ENCODE measurements at places on chromosomes 7 and 10. TPM values are rescaled to one million over a fixed set of nuclear protein-coding genes. Genes with fewer than 3 reads are reported as not detected.

Gene CYP26C1
- not detected for total RNA-seq

DNA sequence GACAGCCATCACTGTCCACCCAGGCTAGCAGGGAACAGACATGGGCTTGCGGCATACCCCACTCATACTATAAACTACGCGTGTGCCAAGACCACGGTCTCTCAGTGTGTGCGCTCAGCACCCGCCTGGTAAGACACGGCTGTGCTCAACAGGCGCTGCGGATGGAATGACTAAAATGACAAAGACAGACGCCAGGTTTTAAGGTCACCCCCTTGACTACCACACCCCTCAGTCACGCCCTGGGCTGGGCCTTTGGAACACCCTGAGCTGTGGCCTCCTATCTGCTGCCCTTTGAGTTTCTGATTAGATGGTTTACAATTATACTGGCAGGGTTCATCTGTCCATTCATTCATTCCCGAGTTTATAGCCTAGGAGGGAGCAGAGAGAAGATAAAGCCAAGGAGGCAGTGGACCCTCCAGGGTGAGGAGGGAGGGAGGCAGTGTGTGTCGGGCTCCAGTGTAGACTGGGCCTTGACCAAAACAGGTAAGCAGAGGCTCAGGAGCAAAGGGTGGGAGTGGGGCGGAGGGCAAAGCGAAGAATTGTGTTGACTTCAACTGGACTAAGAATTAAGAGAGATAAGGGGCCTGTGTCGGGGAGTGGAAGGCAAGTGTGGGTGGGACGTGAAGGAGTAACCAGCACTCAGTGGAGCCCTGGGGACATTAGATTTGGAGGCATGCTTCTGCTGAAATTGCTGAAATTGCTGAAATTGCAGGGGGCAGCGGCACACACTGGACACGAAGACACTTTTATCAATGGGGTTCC lies 35.0 kb downstream of the TNS3 start:
- no peak for DNase-seq

GRCh38 chr10:9052767-9053166 lies 998.3 kb downstream of the GATA3 start:
- no peak for DNase-seq

- DNase-seq = no peak
These were observed 33.8 kb downstream of the SLC26A4 start for GRCh38 chr7:107694386-107694785.

DNA sequence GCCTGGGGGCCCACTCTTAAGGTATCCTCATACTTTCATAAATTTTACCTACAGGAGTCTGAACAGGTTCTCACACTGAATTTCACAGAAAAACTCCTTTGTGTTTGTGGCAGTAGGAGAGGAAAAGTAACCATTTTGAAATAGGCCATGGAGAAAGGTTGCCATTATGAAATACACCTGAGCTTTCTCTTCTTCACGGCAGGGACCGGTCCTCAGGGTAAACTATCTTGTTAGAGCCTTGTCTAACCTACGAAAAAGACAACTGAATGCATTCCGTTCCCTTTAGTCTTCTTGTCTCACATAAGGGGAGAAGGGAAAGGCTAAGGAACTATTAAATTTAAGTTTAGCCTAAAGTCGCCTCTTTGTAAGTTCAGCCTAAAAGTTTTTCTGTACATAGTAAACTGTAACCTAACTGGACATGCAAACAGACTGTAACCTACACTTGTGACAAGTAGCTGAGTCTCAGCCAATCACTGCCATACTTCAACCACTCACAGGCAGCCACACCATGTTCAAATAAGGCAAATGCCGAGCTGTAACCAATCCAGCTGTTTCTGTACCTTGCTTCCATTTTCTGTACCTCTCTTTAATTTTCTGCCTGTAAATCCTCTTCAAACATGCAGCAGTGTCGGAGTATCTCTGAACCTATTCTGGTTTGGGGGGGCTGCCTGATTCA lies 14.2 kb upstream of the RNF32 start:
- no peak for DNase-seq

GRCh38 chr10:123637326-123637880 lies 28.8 kb upstream of the GPR26 start:
- DNase-seq = no peak

DNA sequence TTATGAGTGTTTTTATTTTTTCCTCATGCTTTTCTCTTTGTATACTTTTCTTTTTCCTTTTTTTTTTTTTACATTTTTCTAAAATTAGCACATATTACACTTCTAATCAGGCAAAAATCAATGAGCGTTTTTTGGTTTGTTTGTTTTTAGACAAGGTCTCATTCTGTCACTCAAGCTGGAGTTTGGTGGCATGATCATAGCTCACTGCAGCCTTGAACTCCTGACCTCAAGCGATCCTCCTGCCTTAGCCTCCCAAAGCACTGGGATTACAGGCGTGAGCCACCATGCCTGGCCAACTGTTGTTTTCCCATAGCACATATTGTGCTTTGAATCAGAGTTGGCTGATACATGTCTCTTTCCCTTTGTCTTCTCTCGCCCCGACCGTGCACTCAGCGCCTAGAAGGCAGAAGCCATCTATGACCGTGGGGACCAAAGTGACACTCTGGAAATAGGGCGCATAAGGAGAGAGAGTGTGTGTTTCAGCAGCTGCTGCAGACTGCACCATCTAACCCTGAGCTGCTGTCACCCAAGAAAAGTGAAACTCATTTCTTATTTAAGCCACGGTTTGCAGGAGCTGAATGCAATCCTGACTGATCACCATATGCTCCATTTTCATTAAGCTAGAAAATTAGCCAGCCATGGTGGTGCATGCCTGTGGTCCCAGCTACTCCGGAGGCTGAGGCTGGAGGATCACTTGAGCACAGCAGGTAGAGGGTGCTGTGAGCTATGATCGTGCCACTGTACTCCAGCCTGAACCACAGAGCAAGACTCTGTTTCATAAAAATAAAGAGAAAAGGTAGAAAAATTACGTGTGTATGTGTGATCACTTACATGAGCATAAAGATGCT lies 41.4 kb upstream of the GTF2I start:
- DNase-seq = no peak

Gene TRIM56
- total RNA-seq = 17.0 TPM

GRCh38 chr10:13346283-13347042 lies 1.6 kb downstream of the SEPHS1 start:
- no peak for DNase-seq

DNA sequence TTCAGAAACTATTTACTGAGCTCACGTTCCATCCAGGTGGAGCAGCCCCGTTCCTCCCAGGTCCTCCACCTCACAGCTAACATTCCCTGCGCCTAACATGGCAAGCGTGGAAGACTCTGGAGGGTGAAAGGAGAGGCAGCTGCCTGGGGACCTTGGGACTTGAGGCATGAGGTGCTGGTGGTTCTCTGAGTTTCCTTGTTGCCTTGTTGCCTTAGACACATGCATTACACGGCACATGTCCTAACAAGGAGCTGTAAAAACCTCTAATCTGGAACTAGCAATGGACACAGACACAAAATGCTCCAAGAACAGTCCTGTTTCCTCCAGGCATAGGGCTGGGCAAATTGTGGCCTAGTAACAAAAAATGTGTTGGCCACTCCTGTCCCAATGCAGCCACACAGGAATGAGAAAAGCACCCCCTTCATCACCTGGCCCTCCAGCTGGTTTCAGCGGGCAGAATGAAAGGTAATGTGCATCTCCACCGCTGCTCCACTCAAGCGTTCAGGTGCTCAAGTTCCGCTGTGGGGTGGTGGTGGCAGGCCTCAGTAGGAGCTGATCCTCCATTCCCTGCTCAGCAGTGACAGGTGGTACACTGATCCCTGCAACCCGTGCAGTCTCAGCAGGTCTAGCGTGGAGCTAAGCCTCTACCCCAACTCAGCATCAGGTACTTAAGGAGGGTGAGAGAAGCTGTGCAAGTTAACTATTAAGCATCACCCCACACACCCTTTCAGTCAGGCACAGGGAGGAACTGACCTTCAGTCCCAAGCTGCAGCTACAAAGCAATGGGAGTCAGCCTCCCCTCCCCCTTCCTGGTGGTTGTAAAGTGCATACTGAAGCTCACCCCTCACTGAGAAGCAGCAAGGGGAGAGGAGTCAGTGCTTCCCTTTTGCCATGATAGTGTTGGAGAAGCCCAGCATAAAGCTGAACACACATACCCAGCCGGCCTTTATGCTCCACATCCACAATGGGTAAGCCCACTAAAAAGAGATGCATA lies 382.8 kb downstream of the SDK1 start:
- DNase-seq = no peak
